ENCODE measurements at places on chromosomes 7 and 10. TPM values are rescaled to one million over a fixed set of nuclear protein-coding genes. Genes with fewer than 3 reads are reported as not detected.

The NXPH1 gene
- not detected for total RNA-seq

DNA sequence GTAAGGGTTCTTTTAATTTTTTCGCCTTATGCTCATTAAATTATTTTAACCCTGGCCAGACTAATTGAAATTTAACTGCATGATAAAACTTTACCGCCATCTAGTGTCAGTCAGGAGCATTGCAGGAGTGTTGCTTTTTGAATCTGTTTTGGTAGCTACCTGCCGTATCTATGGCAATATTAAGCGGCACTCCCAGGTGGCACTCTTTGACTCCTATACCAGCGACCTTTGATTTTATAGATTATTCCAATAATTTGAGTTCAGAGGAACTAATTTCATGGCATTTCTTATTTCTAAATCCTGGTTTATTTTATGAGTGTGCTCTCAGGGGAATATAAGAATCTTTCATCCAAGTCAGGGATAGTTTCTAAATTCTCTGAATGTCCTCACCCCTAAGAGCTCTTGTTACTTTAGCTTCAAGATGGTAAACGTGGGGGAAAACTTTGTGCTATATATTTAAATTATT is 198.9 kb downstream of the REEP3 start:
- DNase-seq, result peak; percentile 64

DNA sequence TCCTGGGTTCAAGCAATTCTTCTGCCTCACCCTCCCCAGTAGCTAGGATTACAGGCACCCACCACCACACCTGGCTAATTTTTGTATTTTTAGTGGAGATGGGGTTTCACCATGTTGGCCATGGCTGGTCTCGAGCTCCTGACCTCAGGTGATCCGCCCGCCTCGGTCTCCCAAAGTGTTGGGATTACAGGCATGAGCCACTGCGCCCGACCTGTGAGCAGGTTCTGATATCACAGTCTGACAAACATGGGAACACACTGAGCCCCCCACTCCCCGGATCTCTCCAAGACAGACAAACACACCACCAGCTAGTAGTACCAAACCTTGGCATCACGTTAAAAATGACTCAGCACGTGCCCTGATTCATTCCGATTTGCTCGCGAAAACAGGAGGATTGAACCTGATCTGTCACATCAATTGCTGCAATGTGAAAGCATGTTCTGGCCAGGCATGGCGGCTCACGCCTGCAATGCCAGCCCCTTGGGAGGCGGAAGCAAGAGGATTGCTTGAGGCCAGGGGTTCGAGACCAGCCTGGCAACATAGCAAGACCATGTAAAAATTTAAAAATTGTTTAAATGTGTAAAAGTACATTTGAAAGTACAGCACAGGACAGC is 106.5 kb downstream of the SMURF1 start:
- DNase-seq, result peak; percentile 21

- DNase-seq, result no peak
Measured at GRCh38 chr10:78948621-78949030, 120.1 kb upstream of the ZMIZ1 start.

The PALS2 gene
- total RNA-seq, result 27.0 TPM

The AGR3 gene
- not detected for total RNA-seq

DNA sequence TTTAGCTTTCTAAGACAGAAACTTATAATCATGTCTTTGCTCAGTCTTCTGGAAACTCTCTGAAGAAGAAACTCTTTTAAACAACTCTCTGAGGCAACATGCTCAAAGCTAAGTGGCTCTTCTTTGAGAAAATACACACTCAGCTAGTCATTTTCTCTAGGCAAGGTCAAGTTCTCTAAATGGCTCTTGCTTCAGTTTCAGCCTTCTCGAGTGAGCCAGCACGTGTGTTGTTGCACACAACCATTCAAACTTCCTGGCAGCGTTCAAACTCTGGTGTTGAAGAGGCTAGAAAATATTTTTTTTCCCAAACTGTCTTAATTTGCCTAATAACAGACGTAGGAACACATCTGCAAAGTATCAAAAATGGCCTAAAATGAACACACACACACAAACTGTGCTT is 129.1 kb downstream of the THSD7A start:
- DNase-seq, result no peak

DNA sequence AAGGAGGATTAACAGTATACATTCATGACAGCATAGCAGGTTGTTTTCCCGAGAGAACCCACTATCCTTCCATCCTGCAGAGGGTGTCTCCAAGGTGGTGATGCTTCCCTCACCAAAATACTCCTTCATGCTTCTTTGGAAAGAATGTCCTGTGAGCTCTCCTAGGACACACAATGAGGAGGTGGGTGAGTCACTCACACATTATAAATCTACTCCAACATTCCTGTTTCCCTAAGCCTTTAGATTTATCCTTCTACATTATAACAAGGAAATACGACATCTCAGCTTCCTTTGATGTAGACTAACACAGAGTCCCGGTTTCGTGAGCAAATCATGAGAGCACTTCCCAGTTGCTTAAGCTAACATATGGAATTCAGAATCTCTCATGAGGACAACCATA is 689.7 kb upstream of the CELF2 start:
- peak; percentile 60 for DNase-seq

GRCh38 chr7:74455291-74455804 is 1.6 kb downstream of the GTF2IRD1 start:
- DNase-seq, result no peak

The KLLN gene
- total RNA-seq, result 0.66 TPM

The XRCC2 gene
- under 0.01 TPM for total RNA-seq

DNA sequence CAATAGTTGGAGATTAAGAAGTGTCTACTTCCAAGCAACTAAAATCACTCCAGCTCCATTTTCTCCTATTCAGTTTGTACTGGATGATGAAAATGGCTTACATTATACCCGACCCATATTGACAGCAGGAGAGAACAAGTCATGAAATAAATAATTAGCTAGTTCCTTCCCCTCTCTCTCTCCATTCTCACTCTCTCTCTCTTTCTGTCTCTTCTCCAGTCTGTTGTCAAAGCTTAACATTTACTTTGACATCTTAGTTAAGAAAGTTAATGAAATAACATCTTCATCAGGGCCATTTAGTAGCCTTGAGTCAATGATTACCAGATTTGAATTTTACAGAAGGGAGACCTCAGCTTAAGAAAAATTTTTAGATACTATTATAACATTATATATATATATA is 138.5 kb downstream of the ARID5B start:
- DNase-seq, result no peak

The TUBAL3 gene
- total RNA-seq, result not detected

GRCh38 chr10:91010952-91011351 is 90.1 kb upstream of the ANKRD1 start:
- no peak for DNase-seq

The LRRD1 gene
- 0.17 TPM for total RNA-seq

- no peak for DNase-seq
Measured at GRCh38 chr7:132255115-132255797, 321.0 kb downstream of the PLXNA4 start.

- DNase-seq, result no peak
Measured at GRCh38 chr7:121608785-121609184, 212.7 kb upstream of the FAM3C start.

DNA sequence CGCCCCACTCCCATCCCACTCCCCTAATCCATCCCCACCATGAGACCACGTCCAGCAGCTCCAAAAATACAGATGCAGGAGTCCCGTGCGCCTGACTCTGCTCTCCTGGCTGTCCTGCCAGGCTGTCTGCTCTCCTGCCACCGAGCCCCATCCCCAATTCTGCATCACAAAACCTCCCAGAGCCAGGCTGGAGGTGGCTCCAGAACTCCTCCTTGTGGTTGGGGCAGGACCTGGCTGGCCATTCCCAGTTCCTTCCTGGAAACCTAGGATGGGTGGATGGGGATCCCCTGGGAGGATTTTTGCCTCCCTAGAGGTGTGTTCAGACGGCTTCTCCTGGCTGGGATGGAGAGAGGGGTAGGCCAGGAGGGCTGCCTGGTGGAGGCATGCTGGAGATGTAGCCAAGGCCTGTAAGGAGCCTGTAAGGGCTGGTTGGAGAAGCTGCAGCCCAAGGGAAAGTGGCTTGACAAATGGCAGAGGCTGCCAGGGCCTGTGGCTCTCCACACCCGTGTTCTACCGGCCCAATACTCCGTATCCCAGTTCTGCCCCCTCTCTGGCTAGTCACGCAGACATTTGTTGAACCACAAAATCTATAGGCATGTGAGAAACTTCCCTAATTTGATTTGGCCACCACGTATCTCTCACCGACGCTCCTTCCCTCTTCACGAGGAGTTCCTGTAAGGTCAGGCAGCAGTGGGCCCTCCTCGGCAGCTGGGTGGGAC is 99.3 kb downstream of the ARHGAP22 start:
- DNase-seq, result no peak

DNA sequence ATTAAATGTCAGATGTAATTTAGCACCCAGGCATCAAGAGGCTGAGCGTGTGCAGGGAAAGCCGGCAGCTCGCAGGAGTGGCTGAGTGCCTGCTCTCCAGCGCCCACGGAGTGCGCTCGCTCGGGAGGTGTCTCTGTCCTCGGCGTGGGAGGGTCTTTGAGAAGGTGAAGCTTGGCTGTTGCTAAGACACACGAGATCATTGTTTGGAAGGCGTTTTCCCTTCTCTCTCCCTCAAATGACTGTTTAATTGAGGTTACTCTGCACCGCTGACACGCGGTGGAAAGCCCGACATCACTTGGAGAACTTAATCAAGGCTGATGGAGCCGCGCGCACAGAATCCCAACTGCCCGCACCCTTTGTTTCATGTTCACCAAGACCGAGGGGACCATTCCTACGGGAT is 414.6 kb downstream of the DNAJB6 start:
- DNase-seq, result no peak

The DGKB gene
- 0.26 TPM for total RNA-seq

DNA sequence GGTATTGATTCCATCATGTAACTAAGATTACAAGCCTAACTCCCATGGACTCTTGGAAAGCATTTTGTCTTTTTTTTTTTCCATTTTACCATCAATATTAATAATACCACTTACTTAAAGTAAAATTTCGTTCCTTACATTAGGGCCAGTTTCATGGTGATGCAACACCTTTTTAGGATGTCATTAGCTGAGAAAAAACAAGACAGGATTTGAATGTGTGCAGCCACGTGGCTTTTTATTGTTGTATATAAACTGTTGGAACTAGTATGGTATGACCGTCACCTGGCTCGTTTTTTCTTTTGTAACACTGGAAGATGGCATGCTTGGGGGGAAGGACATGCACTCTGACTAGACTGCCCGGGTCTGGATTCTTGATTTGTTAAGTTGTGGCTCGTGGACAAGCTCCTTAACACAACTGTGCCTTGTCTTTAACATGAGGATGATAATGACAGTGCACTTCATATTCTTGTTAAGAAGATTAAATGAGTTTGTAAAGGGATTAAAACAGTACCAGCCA is 42.1 kb downstream of the ARHGAP21 start:
- peak; percentile 39 for DNase-seq

DNA sequence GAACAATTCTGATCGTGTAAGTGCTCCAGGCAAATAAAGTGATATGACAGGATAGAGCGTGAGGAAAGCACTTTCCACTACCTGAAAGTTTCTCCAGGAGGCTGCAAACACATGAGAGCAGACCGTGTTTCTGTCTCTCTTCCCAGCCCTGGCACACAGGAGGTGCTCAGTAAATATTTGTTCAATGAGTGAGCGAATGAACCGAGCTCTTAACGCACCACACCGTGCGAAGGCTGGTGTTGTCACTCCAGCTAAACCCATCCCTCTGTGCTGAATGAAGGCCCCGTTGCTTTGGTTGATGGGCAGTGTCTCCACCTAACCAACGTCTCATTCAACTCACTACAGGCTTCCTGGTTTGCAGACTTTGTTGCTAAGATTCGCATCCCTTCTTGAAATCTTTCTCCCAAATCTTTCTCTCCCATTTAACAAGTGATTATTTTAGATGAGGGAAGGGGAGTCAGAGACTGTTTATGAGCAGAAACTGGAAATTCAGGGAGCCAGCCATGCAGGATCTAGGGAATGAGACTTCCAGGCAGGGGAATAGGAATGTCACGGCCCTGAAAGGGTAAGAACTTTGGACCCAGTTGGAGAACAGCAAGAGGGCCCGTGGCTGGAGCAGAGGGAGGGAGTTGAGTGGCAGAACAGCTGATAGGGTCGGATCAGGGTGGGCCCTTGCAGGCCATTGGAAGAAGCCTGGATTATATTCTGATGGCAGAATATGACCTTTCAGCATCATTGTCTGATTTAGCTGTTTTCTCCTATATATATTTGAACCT is 282.6 kb downstream of the CAMK1D start:
- DNase-seq, result no peak

DNA sequence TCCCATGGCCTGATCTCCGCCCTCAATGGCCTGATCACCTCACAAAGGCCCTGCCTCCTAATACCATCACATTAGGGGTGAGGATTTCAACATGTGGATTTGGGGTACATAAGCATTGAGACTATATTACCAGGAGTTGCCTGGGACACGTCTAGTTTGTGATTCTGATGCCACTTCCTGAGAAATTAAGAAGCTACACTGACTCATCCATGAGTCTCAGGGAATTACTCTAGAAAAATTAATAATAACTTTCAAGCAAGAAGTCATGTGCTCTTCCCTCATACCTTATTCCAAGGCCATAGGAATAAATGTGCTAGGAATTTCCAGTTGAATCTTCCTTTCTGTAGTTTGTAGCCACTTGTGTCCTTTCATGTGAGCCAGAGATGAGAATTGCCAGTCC is 519.3 kb upstream of the MKI67 start:
- no peak for DNase-seq

The ODAD2 gene
- 1.5 TPM for total RNA-seq

The CLEC2L gene
- total RNA-seq, result not detected

The THNSL1 gene
- 5.6 TPM for total RNA-seq

The GIMAP1 gene
- under 0.01 TPM for total RNA-seq

GRCh38 chr10:23291551-23292334 is 52.9 kb downstream of the C10orf67 start:
- DNase-seq, result no peak

The ZPBP gene
- not detected for total RNA-seq

DNA sequence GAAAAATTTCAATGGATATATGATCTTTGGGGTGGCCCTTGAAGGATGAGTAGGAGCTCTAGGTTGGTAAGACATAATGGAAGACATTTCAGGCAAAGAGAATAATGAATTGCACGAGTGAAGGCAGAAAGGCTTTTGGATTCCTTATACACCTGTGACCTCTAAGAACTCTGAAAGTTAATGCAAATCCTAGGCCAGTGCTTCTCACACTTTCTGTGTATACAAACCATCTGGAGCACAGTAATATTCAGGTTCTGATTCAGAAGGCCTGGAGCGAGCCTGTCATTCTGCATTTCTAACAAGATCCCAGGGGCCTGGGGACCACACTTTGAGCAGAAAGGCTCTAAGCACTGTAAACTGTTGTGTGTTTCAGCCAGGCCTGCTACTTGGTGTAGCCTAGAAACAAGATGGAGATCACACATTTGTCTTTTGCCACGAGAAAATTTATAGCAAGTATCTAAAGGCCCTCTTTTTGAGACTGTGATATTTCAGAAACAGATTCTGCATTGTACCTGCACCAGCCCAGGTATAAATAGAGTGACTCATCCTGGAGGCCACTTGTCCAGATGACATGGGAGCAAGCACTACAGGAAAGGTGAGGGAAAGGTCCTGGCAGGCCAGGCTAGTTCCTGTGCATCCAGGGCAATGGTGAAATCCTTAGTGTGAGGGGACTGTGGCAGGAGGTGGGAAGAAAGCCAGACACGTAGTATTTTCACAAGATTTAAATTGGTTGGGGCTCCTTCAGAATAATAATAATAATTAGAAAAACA is 24.4 kb downstream of the MRPS33 start:
- DNase-seq, result no peak

The LRIT1 gene
- total RNA-seq, result not detected

The EBF3 gene
- total RNA-seq, result under 0.01 TPM
